ENCODE measurements at places on chromosomes 11 and 22.

GRCh38 chr11:68923614-68924013, 19.9 kb downstream of the IGHMBP2 start:
- DNase-seq = no peak

GRCh38 chr11:1436468-1437039, 46.8 kb downstream of the BRSK2 start:
- no peak for DNase-seq

- no peak for DNase-seq
Observed at GRCh38 chr11:27933992-27934829, 173.7 kb downstream of the KIF18A start.

GRCh38 chr22:40199223-40199622, 21.5 kb downstream of the TNRC6B start:
- DNase-seq = no peak

- DNase-seq = no peak
Observed at GRCh38 chr22:47154621-47155081, 392.2 kb downstream of the TBC1D22A start.
